ENCODE measurements at places on chromosomes 11 and 22.

- H3K4me3 ChIP-seq = no peak overlapping the region
- H3K36me3 ChIP-seq = no peaks in the 10 kb centered on the region
- H3K27ac ChIP-seq = no peak overlapping the region
- peak; percentile 60 for DNase-seq
Measured at GRCh38 chr11:44270403-44271273, 39.3 kb downstream of the ALX4 start.

GRCh38 chr22:26124991-26125725 is 44.1 kb upstream of the SEZ6L start:
- no peak overlapping the region for H3K4me3 ChIP-seq
- H3K27ac ChIP-seq = no peak overlapping the region
- no peak for DNase-seq
- H3K36me3 ChIP-seq = no peaks in the 10 kb centered on the region
- H3K4me1 ChIP-seq = no peaks in the 10 kb centered on the region

GRCh38 chr11:129435499-129436245 is 60.0 kb downstream of the BARX2 start:
- H3K4me3 ChIP-seq = no peak overlapping the region
- no peaks in the 10 kb centered on the region for H3K36me3 ChIP-seq
- H3K4me1 ChIP-seq = no peaks in the 10 kb centered on the region
- no peak for DNase-seq
- H3K27me3 ChIP-seq = no peaks in the 10 kb centered on the region

DNA sequence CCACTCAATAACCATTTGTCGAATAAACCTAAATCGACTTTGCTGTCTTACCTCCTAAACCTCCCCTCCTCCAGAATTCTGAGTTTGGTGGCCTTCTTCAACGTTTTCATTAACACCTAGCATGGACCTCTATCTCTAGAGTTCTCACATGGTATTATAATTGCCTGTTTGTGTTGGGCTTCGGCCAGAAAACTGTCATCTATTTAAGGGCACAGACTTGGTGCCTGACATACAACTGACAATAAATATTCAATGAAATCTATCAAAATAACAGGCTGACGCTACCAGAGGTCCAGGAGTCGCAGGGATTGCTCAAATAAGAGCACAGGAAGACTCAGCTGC is 687 bp downstream of the ALKBH8 start:
- no peaks in the 10 kb centered on the region for H3K36me3 ChIP-seq
- H3K4me3 ChIP-seq = peak overlapping the region; percentile 68
- H3K4me1 ChIP-seq = no peaks in the 10 kb centered on the region
- H3K27ac ChIP-seq = peak overlapping the region; percentile 78
- DNase-seq = no peak

DNA sequence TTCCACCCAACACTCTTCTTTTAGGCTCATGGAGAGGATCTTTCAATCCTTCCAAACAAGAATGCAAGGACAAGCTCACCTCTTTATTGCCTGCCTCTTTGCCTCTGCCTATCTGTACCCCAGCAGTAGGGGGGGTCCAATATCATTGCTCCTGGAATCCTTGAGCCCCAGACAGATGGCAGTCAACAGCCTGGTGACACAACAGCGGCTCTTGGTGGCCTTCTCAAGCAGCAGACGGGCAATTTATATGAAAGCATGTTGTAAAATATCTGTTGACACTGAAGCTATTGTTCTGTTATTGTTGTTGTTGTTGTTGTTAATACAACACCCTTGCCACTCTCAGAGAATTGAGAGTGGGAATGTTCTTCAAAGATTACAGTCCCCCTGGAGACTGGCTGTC is 480.0 kb upstream of the CADM1 start:
- no peak overlapping the region for H3K4me3 ChIP-seq
- no peak overlapping the region for H3K27ac ChIP-seq
- DNase-seq = no peak
- no peaks in the 10 kb centered on the region for H3K4me1 ChIP-seq
- no peaks in the 10 kb centered on the region for H3K27me3 ChIP-seq

DNA sequence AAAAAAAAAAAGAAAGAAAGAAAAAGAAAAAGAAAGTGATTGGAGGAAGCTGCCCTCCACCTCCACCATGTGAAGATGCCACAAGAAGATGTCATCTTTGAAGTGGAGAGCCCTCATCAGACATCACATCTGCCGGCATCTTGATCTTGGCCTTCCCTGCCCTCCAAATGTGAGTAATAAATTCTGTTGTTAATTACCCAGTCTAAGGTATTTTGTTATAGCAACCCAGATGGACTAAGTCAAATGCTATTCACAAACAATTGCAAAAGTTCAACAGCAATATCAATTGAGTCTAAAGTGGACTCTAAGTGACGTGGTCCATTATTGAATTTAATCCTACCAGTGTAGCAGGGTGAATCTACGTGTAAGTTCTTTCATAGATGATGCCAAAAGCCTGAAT is 55.9 kb upstream of the NUP160 start:
- DNase-seq = no peak
- no peaks in the 10 kb centered on the region for H3K4me1 ChIP-seq
- no peak overlapping the region for H3K4me3 ChIP-seq
- no peak overlapping the region for H3K27ac ChIP-seq
- H3K27me3 ChIP-seq = no peaks in the 10 kb centered on the region

DNA sequence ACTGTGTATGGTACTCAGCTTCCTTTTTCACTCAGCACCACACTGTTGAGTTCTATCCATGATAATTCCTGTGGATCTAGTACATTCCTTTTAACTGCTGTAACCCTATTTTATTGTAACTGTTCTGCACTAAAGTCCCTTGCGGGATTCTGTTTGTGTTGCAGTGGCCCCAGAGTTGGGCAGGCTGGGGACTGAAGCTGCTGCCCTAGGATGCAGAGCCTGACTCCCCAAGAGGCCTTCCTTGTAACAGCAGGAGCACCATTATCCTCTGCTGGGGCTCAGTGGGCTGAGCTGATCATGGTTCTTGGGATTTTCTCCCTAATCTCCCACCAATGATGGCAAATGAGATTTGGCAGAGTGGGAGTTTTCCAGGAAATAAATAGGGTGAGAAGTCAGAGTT is 77.7 kb downstream of the CABIN1 start:
- DNase-seq = no peak
- peaks cover 51% of the 10 kb centered on the region for H3K36me3 ChIP-seq
- no peak overlapping the region for H3K4me3 ChIP-seq
- no peaks in the 10 kb centered on the region for H3K4me1 ChIP-seq

DNA sequence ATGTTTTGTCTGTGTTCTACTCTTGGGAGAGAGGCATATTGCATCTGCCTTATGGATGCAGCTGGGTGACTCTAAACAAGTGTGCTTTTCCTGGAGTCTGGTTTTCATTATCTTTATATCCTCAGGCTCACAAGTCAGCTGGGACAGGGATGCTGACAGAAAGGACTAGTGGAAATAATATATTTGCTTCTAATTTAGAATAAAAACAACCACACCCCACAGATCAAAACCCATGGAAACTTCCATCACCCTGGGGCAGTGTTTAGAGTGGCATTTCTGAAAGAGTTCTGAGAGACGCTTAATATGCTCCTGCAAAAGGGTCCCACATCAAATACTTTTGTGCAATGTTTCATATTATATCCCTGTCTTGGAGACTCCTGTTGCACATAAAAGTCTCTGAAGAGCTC is 20.8 kb downstream of the KCNE3 start:
- H3K4me3 ChIP-seq = no peak overlapping the region
- no peak for DNase-seq
- H3K4me1 ChIP-seq = no peaks in the 10 kb centered on the region
- no peaks in the 10 kb centered on the region for H3K27me3 ChIP-seq
- no peak overlapping the region for H3K27ac ChIP-seq

DNA sequence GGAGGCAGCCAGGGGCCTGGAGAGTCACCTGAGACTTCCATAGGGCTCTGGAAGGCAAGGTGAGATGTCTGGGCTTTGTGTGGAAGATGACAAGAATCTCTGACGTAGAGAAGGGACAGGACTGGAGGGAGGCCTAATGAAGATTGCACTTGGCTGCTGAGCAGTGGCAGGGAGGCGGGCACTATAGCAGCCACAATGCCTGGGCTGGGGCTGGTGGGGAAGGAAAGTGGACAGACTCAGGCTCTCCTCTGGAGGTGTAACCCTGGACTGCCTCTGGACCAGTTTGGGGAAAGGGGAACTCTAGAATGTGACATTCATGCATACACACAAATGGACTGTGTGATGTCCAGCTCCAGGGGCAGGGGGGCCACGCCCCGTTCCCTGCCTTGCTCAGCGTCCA is 34.3 kb upstream of the CYP2D6 start:
- no peak overlapping the region for H3K4me3 ChIP-seq
- H3K36me3 ChIP-seq = peaks cover 7% of the 10 kb centered on the region
- H3K27ac ChIP-seq = no peak overlapping the region
- no peaks in the 10 kb centered on the region for H3K4me1 ChIP-seq

GRCh38 chr11:95567685-95568084 is 221.9 kb downstream of the FAM76B start:
- no peaks in the 10 kb centered on the region for H3K27me3 ChIP-seq
- H3K36me3 ChIP-seq = no peaks in the 10 kb centered on the region
- H3K4me3 ChIP-seq = no peak overlapping the region
- DNase-seq = no peak
- H3K4me1 ChIP-seq = peaks cover 39% of the 10 kb centered on the region

- no peak overlapping the region for H3K4me3 ChIP-seq
- no peaks in the 10 kb centered on the region for H3K27me3 ChIP-seq
- H3K4me1 ChIP-seq = no peaks in the 10 kb centered on the region
- DNase-seq = no peak
- H3K36me3 ChIP-seq = no peaks in the 10 kb centered on the region
Measured at GRCh38 chr22:35591714-35592417, 25.3 kb downstream of the MB start.

DNA sequence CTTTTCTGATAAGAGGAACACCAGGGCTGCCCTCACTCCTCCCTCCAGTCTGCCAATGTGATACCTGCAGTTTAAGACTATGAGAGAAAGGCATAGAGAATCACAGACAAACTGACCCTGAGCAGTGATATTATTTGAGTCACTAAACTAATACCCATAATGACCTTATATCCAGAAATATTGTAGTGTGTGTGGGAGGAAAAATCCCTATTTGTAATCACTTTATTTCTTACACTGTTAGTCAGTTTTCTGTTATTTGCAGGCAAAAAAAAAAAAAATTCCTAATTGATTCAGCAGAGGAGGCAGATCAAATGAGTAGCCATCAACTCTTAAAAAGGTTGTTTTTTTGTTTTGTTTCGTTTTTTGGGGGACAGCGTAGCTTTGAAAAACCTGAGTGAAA is 82.5 kb downstream of the MAML2 start:
- H3K4me1 ChIP-seq = peaks cover 44% of the 10 kb centered on the region
- no peak for DNase-seq
- H3K4me3 ChIP-seq = no peak overlapping the region
- no peaks in the 10 kb centered on the region for H3K36me3 ChIP-seq
- no peaks in the 10 kb centered on the region for H3K27me3 ChIP-seq

DNA sequence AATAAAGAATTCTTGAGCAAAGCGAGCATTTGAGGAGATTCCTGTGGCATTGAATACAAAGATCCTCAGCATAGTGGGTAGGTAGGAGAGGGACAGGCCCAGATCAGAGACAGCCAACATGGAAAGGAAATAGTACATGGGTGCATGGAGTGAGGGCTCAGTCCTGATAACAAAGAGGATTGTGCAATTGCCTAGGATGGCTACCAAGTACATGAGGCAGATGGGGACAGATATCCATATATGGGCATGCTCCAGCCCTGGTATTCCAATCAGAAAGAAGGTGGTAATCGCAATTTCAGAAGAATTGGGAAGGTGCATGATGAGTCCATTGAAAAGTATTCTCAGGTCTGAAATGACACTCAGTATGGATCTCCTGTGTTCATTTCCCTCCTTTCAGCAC is 8.6 kb downstream of the OR51T1 start:
- H3K27me3 ChIP-seq = no peaks in the 10 kb centered on the region
- H3K27ac ChIP-seq = no peak overlapping the region
- no peak overlapping the region for H3K4me3 ChIP-seq

DNA sequence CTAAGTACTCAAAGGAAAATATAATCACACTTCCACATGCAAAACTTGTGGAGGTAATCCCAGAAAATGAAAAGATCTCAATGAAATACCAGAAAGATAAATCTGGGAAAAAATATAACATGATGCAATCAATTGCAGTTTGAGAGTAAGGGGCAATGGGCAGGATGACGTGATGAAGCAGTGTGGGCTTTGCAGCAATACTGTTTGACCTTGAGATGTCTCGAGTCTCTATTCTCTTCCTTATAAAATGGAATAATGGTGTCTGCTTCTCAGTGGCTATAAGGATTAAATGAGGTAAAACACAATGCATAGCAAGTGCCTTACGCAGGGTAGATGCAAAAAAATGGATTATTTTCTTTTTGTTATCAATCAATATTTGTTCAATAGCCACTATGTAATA is 447.5 kb downstream of the BUD13 start:
- H3K27ac ChIP-seq = no peak overlapping the region
- H3K4me1 ChIP-seq = no peaks in the 10 kb centered on the region
- H3K4me3 ChIP-seq = no peak overlapping the region
- no peak for DNase-seq
- no peaks in the 10 kb centered on the region for H3K36me3 ChIP-seq

- H3K27ac ChIP-seq = no peak overlapping the region
- H3K4me1 ChIP-seq = no peaks in the 10 kb centered on the region
- H3K4me3 ChIP-seq = no peak overlapping the region
- no peaks in the 10 kb centered on the region for H3K27me3 ChIP-seq
Measured at GRCh38 chr11:120586728-120587127, 75.2 kb downstream of the GRIK4 start.

GRCh38 chr11:86735451-86736290 is 63.3 kb upstream of the ME3 start:
- no peak overlapping the region for H3K27ac ChIP-seq
- H3K27me3 ChIP-seq = no peaks in the 10 kb centered on the region
- H3K36me3 ChIP-seq = no peaks in the 10 kb centered on the region
- peaks cover 23% of the 10 kb centered on the region for H3K4me1 ChIP-seq
- DNase-seq = no peak
- no peak overlapping the region for H3K4me3 ChIP-seq

DNA sequence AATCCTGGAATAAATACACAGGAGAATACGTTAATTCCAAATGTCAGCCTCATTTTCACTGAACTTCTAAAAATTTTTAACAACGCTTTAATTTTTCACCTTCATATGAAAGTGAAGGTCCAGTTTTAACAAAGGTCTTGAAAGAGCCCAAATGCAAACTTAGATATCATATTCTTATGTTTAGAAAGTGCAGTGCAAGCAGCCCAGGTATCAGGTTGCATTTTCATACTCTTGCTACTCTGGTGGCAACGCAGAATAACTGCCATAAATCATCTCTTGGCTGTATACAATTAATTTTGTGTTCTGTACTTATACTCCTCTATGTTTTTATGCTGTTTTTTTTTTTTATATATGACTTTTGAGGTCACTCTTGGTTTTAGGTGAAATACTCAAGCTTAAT is 496.7 kb upstream of the ARHGAP42 start:
- H3K27me3 ChIP-seq = no peaks in the 10 kb centered on the region
- H3K36me3 ChIP-seq = no peaks in the 10 kb centered on the region
- H3K27ac ChIP-seq = no peak overlapping the region
- DNase-seq = no peak
- H3K4me3 ChIP-seq = no peak overlapping the region

- no peaks in the 10 kb centered on the region for H3K36me3 ChIP-seq
- no peaks in the 10 kb centered on the region for H3K4me1 ChIP-seq
- no peak for DNase-seq
- H3K27ac ChIP-seq = no peak overlapping the region
- peaks cover 70% of the 10 kb centered on the region for H3K27me3 ChIP-seq
Measured at GRCh38 chr22:37256075-37256726, 12.1 kb upstream of the RAC2 start.

- H3K27me3 ChIP-seq = no peaks in the 10 kb centered on the region
- no peak overlapping the region for H3K27ac ChIP-seq
- H3K4me1 ChIP-seq = no peaks in the 10 kb centered on the region
- H3K4me3 ChIP-seq = no peak overlapping the region
- H3K36me3 ChIP-seq = no peaks in the 10 kb centered on the region
Measured at GRCh38 chr22:31917227-31917921, 27.0 kb upstream of the YWHAH start.
